ENCODE measurements at places on chromosomes 5 and 9.
A peak's percentile ranks its signal among the peaks of the same experiment; 100 is the strongest.

GRCh38 chr9:107888773-107889227 is 399.2 kb upstream of the KLF4 start:
- DNase-seq, result no peak

- DNase-seq, result peak; percentile 18
Observed at GRCh38 chr9:75866273-75866871, 24.1 kb upstream of the PCSK5 start.

GRCh38 chr5:103472265-103472664 is 90.3 kb downstream of the NUDT12 start:
- no peak for DNase-seq

GRCh38 chr9:129225815-129226214 is 47.8 kb upstream of the IER5L start:
- DNase-seq, result no peak

DNA sequence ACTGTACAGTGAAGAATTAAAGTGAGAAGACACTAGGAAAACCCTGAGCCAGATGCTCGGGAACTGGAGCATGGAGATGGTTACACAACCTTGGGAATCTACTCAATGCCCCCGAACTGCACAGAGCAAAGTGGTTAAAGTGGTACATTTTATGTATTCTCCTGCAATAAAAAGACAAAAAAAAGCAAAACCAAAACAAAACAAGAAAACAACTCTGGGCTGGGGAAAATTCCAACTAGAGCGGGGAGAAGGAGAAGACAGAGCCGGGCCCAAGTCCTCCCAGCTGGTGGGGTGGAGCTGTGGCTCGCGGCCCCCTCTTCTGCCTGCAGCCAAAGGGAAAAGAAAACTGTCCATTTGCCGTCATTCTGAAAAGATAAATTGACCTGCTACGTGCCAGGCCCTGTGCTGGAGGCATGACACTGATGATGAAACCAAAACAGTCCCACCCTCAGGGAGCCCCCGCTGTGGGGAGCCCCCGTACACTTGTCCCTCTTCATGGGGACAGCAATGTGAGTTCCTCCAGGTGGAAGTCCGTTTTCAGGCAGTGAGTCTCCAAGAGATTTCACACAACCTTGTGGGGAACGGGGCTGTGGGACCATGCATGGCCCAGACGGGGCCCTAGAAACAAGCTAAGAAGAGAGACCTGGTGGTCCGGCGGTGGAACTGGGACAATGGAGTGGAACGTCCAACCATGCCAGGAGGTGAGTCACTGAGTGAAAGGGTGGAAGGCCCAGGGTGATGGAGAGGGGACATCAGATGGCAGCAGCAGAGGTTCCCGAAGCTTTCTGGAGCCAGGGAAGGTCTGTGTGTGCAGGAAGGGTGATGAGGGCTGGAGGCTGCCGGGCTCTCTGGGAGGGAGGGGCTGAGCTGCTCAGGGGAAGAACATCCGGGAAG is 114.8 kb upstream of the COL5A1 start:
- DNase-seq, result no peak

DNA sequence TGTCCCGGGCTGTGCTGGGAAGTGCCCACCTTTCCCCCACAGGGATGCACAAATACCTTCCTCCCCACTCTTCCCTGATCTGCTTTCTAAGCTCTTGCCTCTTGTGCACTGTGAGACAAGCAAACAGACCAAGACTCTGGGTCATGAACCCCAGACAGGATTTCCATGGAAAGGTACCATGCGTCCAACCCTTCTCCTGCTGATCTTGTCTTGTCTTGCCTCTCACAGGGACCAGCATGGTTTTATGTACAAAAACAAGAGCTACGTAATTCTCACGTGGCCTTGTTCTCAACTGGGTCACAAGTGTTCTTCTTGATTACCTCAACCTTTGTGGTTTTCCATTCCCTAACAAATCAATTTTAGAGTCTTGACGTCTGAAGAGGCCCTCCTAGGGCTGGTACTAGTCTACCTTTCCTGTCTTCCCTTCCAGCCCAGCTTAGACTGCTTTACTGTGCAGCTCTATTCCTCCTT is 176.5 kb upstream of the MAP3K1 start:
- no peak for DNase-seq

GRCh38 chr9:87181670-87182069 is 234.4 kb upstream of the GAS1 start:
- DNase-seq, result no peak

DNA sequence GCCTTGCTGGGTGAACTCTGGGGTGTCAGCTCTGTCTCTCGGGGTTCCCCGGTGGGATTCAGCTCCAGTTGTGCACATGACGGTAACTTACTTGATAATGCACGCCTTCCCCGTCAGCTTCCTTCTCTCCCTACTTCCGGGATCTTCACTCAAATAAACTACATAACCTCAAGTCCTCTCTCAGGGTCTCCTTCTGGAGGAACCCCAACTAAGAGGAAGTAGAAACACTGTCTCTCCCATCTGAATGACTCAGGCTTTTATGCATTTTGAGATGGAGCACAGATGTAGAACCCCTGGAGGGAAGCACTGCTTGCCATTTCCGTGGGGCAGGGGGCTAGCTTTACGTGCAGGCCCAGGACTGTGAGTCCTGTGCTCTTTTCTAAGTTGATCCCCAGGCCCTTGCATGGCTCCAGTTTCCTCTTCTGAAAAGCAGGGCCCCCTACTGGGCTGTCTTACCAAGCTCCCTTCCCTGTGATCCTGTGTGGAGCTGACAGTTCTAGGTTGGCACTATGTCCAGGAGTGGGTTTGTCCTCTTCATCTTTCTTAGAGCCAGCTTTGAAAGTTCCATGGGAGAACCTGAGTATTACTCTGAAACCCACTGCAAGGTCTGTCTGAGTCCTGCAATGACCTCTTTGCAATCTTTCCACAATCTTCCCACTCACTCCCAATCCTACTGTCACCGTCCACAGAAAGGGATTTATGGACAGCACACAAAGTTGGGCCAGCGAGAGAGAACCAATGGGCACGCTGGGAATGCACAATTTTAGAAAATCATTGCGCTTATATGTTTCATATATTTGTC is 17.7 kb downstream of the S1PR3 start:
- no peak for DNase-seq

DNA sequence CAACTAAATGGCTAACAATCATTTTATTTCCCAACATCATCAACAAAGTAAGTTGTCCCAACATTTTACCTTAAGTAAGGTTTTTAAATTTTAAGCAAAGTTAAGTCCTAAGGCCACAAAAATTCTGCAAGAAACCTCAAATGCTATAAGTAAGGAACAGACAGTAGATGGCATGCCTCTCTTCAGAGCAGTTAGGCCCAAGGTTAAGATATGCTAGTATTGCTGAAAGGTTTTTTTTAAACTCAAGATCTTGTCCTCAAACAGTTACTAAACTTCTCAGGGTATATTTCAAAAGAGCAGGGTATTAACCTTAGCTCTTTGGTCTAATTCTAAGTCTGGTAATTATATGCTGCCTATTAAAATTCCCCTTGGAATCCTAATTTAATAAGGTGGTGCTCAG is 35.1 kb downstream of the PJA2 start:
- no peak for DNase-seq

GRCh38 chr9:133109931-133110650 is 10.9 kb downstream of the RALGDS start:
- no peak for DNase-seq

- no peak for DNase-seq
Observed at GRCh38 chr5:173868096-173868880, 19.9 kb upstream of the CPEB4 start.

GRCh38 chr9:117239428-117239827 is 175.4 kb downstream of the ASTN2 start:
- DNase-seq, result no peak

DNA sequence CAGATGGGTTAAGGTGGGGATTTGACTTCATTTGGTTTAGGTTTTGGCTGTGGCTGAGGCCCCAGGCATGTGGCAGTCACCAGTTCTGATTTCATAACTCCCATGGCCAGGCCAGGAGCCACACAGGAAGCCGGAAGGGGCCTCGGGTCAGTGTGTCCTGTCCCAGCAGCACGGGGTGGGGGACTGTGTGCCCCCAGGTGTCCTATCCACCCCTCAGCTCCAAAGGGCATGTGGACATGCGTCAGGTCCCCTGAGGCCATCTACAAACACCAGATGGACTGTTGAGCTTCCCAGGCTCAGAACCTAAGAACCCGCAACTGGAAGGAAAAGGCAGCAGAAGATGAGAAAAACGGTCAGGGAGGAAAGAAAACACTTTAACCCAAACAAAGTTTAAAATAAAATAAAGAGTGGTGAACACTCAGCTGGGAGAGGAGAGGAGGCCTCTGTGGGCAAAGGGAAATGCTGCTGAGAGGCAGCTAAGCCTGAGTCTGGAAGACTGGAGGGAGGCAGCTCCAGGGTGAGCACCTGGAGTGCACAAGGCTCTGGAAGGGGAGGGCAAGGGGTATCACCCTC is 260.8 kb downstream of the AUH start:
- DNase-seq, result no peak

GRCh38 chr5:72290356-72291133 is 29.5 kb downstream of the MRPS27 start:
- no peak for DNase-seq

DNA sequence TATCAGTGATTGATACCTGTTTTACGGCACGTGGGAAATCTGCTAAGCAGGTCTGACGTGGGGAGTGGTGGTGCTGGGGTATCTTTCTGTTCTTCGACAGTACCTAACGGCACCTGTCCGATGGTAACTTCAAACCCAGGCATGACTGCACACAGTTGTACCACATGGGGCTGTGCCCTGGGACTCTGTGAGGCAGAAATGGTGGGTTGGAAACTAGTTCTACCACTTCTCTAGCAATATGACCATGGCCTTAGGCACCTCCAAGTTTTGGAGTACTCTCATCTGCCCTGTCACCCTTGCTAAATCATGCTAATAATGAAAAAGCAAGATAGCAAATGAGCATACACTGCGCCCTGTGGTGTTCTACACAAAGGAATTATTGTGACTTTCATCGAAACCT is 30.9 kb downstream of the EPB41L4B start:
- DNase-seq, result no peak

- no peak for DNase-seq
Observed at GRCh38 chr9:10721301-10721700, 108.5 kb upstream of the PTPRD start.

DNA sequence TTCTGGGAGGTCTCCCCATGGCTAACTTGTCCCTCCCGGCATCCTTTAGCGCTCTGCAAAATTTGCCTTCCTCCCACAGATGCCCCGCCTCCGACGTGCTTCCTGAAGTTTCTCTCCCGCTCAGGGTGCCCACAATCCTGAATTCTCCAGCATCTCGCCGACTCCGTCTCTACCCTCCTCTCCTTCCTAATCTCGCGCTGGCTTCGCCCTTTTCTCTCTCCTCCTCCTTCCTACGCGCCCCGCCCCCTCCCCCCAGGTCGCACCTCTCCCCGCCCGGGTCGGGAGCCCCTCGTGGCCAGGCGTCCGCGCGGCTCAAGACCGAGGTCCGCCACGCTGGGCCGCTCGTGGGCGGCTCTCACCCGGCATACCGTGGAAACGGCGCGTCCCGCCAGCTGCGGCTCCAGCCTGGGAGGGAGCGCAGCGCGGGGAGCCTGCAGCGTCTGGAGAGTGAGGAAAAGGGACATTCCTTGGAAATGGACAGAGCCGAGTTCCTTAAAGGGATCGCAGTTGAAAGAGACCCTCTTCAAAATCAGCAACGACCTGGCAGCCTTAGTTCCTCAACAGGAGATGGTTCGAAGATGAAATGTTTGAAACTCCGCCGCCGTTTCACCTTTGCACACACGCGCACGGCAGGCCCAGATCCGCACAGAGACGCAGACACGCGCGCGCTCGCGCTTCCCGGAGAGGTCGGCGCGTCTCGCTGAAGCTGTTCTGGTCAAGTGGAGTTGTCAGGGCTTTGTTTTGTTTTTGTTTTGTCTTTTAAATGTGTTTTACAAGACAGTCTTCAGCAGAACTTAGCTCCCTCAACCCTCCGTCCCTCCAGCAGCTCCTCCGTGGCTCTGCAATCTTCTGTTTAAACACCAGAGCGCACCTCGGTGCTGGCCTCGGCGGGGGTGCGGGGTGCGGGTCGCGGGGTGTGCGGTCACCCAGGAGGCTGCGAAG is 5.0 kb upstream of the IRX2 start:
- no peak for DNase-seq

GRCh38 chr5:120361941-120362340 is 102.2 kb upstream of the PRR16 start:
- DNase-seq, result no peak

DNA sequence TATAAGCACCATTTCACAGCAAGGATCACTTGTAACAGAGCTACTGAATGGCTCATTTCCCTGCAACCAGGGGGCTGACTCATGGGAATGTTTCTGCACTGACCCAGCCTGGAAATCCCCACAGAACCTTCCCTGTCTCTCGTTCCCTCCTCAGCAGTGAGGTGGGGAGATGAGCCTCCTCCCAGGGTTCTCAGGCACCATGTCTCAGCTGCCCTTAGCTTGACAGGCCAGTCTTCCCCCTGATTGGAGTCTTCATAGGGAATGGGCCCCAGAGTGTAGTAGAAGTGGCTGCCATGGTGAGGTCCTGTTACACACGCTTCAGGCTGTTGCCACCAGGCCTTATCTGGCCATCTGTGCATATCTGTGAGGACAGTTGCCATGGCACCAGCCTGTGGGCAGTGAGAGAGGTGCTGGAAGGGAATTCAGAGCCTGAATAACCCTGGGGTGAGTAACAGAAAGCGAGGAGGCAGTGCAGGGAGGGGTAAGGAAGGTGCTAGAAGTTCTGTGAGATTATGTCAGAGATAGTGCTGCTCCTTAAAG is 324.4 kb downstream of the ENC1 start:
- DNase-seq, result no peak

GRCh38 chr5:134758504-134759341 is at the start of gene DDX46:
Gene DDX46, plus strand, starts transcription at chr5:134758779. Its CDS starts 160 bp downstream, at chr5:134758939.
- peak; percentile 79 for DNase-seq

- no peak for DNase-seq
Observed at GRCh38 chr5:96347502-96348292, 85.4 kb downstream of the PCSK1 start.

DNA sequence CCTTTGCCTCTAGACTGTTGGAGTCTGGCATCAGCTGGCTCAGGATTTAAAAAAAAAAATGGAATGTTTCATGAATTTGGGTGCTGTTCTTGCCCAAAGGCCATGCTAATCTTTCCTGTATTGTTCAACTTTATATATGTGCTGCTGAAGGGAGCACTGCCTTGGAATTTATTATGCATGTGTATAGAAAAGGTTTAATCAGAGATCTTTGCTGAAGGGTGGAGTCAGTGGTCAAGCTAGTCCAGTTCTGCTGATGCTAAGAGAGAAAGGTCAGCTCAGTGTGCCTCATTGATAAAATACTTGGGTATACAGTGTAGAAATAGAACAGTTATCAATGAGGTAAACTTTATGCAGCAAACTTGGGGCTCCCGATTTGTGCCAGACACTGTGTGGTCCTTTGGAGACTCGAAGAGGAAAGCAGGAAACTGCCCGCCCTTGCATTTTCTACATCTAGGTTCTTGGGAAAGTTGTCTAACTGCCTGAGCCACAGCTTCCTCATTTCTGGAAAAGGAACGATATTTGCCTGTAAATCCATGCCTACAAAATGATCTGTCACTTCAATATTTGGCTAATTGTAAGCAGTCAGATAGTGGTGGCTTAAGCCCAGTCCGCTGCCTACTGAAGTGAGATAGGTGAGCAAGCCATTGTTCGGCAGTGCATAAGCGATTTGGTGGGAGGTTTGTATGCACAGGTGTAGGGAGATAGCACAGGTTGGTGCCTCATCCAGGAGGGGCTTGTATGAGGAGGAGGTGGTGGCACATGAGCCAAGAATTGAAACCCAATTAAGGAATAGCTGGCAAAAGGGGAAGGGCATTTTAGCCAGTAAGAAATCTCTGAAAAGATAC is 29.2 kb upstream of the GTF2H2C start:
- no peak for DNase-seq
